ENCODE measurements at places on chromosomes 3 and 15.

DNA sequence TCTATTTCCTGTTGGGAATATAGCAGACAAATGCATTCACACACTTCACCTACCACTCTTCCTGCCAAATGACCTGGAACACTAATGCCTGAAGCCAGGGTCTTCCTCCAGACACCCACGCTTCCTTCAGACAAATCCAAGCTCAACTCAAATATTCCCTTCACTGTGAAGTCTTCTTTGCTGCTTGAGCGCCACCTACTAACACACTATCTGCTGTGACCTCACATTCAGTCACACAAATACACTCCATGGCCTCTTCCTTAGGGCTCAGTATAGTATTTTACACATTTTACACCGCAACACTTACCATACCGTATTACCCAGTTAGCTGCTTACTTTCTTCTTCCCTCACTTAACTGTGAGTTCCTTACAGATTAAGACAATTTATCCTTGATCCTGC lies 149.4 kb downstream of the SHOX2 start:
- DNase-seq = no peak

DNA sequence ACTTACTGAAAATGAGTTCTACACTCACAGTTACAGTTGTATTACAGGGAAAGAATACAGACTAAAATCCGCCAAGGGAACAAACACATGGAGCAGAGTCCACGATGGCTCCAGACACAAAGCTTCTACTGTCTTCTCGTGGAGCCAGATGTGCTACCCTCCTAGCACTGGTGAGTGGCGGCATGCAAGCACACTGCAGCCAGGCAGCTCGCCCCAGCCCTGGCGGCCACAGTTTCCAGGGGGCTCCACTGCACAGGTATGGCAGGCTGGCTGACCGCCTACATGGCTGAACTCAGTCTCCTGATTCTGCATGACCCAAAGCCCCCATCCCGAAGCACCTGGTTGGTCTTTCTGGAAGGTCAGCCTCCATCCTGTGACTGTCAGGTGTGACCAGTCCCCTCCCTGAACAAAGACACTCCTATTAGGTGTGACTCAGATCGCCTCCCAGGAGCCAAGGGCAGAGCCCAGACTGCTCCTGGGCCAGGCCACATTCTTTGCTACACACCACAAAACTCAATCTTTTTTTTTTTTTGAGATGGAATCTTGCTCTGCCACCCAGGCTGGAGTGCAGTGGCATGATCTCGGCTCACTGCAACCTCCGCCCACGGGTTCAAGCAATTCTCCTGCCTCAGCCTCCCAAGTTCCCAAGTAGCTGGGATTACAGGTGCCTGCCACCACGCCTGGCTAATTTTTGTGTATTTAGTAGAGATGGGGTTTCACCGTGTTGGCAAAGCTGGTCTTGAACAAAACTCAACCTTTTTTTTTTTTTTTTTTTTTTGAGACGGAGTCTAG lies 51.5 kb downstream of the CFAP92 start:
- no peak for DNase-seq

DNA sequence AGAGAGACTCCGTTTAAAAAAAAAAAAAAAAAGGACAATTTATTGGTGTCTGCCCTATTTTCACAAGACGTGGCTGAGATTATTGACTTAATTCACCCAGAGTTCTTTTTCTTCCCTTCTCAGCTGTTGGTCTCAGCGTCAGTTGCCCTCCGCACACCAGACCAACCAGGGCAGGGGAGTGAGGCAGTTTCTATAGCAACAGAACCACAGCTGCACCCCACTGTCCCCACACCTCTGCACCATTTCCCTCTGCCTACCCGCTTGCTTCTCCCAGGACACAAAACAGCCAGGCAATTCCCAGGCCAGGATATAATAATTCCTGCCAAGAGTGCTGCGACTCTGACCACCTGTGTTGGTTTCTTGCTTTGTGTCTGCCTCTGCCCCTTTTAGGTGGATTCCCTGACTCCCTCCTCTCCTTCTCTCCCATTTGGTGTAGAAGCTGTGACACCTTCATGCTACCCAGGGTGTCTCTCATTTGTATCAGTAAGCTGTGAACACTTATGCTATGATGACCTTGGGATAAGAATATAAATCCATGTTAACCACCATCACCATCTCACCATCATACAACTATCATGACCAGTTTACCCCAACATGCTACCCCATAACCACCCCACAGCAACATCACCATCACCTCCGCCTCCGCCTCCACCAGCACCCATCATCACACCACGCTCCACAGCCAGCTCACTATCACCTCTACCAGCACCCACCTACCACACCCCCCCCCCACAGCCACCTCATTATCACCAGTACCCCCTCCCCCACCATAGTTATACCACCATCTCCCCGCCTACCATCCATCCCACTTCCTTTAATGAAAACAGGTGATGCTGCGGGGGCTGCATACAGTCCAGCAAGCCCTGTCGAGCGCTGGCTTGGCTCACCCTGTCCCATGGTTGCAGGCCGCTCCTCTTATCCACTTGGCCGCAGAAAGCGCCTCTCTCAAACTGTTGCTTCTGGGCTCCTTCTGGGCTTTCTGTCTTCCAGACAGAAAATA lies 589 bp downstream of the EPB42 start:
- DNase-seq = no peak

DNA sequence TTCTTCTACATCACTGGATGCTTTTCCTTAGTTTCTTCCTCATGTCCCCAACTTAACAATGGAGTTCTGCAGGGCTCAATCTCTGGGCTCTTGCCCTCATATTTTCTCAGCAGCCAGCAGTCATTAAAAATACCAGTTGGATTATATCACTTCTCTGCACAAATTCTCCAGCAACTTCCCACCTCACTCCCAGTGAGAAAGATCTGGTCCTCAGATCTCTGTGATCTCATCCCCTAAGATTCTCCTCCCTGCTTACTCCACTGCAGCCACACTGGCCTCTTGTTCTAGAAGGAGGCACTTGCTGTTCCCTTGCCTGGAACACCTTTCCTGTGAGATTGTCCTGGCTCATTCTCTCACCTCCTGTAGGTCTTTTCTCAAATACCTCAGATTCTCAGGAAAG lies 6.1 kb downstream of the ERICH6 start:
- DNase-seq = no peak

GRCh38 chr3:180563406-180563805 lies 38.6 kb upstream of the TTC14 start:
- DNase-seq = no peak

- no peak for DNase-seq
Measured at GRCh38 chr15:33448151-33448550, 137.4 kb downstream of the RYR3 start.

- no peak for DNase-seq
Measured at GRCh38 chr3:195416795-195417194, 26.0 kb downstream of the ACAP2 start.

GRCh38 chr3:156608601-156609514 lies 53.9 kb upstream of the SSR3 start:
- DNase-seq = no peak

DNA sequence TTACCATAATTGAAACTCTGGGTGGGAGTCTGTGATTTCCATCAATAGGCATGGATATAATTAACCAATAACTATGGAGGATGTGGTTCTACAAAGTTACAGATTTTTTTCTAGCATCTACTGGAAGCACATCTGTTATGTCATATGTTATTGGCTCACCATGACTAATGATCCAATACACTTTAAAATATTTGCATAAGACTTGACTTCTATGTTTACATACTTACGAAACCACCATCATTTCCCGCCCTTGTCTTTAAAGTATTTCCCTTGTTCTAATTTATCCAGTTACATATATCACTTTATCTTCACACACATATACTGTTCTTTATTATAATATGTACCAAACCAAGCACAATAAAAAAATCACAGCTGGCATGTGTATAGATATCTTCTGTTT lies 380.3 kb upstream of the CBLB start:
- no peak for DNase-seq

- DNase-seq = no peak
Measured at GRCh38 chr3:148903022-148903442, 37.9 kb downstream of the CPA3 start.

DNA sequence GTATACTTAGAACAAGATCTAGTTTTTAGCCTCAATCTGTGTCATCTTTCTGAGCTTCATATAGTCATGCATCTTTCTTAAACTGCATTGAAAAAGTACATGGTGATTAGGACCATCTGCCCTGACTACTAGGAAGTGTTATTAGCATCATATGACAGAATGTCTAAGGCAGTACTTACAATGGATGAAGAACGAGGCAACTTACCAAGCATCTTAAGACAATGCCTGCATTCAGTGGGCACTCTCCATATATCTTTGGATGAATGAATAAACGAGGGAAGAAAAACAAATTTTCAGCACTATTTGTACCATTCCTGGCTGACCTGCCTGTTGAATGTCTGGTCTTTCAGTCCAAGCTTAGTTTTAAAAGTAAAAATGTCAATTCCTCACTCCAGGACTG lies 185.4 kb upstream of the EPHA3 start:
- DNase-seq = no peak
